ENCODE measurements at places on chromosomes 5 and 9.

DNA sequence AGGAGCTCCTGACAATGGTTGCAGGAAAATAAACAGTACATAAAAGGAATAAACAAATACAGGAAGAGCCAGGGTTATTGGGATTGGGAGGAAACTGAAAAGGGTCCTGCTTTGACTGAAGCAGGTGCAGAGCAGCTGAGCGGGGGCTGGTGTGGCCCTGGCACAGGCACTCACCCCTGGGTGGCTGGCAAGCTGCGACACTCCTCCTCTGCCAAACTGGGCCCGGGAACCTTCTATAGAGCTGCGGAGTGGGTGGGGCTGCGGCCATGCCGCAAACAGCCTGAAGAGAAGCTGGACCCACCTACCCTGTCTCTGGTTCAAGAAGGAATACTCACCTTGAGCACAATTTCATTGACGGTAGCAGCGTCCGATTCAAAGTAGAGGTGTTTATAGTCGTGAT, 182.5 kb downstream of the GAPVD1 start:
- H3K27ac ChIP-seq: no peak overlapping the region
- H3K4me1 ChIP-seq: no peaks in the 10 kb centered on the region
- no peak overlapping the region for H3K4me3 ChIP-seq
- H3K36me3 ChIP-seq: peaks cover 10% of the 10 kb centered on the region

DNA sequence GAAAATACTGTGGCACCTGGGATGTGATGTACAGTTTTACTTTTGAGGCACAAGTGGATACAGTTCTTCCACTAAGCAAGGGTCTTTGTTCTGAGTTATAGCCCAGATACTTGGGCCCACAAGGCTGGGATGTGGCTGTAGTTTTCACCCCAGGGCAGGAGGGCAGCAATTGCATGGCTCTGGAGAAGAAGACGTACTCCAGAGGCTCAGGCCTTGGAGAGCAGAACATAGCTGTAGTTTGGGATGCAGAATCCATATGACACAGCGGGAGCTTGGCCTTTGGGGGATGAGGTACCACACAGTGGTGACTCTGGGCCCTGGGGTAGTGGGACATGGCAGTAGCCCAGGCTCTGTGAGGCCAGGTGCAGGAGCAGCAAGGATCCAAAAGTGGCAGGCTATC, 110.8 kb upstream of the FSTL4 start:
- no peak for DNase-seq
- peaks cover 8% of the 10 kb centered on the region for H3K27me3 ChIP-seq
- H3K36me3 ChIP-seq: no peaks in the 10 kb centered on the region
- no peaks in the 10 kb centered on the region for H3K4me1 ChIP-seq
- H3K4me3 ChIP-seq: no peak overlapping the region

DNA sequence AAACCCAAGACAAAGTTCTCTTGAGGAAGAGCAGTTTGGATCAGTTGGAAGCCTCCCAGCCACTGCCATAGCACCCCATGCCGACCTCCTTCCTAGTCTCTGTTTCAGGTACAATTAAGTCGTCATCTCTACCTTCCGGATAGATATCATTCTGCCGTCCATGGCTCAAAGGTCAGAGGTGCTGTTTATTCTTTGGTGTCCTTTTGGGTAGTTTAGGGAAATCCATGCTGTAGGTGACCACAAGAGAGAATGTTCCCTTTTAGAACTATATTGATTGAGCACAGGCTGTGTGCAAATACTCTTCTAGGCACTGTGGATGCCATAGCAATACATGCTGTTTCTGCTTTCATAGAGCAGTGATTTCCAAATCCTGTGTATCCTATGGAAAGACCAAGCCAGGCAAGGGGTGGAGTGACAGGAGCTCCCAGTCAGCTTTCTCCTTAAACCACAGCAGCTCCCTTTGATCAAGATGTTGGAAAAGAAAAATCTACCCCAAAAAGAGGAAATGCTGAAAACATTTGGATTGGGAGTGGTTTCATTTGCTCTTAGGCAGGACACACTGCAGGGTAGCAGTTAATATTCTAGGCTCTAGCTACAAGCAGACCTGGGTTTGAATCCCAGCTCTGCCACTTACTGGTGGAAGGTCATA, 127.9 kb downstream of the PALM2AKAP2 start:
- H3K36me3 ChIP-seq: no peaks in the 10 kb centered on the region
- H3K4me3 ChIP-seq: no peak overlapping the region

- no peaks in the 10 kb centered on the region for H3K36me3 ChIP-seq
- peaks cover 4% of the 10 kb centered on the region for H3K27me3 ChIP-seq
- peaks cover 9% of the 10 kb centered on the region for H3K4me1 ChIP-seq
- no peak overlapping the region for H3K27ac ChIP-seq
Measured at GRCh38 chr5:36363744-36364143, 62.0 kb upstream of the RANBP3L start.

DNA sequence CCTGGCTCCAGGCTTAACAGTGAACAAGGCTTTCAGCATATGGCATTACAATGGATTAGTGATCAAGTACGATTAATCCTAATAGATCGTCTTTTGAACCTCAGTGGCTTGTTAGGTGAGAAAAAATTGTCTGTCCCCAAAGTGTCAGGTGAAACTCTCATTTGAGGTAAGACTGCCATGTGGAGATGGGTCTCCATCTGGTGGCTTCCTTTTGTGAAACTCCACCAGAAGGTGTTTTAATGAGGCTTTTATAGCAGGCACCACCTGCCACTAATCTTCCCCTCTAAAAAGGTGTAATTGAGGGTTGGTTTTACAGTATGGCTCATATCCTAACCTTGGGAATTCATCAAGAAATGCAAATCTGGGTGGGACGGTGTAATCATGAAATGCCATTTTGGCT, 471.1 kb upstream of the MPDZ start:
- no peaks in the 10 kb centered on the region for H3K36me3 ChIP-seq
- H3K4me3 ChIP-seq: no peak overlapping the region
- H3K27ac ChIP-seq: no peak overlapping the region
- no peaks in the 10 kb centered on the region for H3K27me3 ChIP-seq
- no peak for DNase-seq

DNA sequence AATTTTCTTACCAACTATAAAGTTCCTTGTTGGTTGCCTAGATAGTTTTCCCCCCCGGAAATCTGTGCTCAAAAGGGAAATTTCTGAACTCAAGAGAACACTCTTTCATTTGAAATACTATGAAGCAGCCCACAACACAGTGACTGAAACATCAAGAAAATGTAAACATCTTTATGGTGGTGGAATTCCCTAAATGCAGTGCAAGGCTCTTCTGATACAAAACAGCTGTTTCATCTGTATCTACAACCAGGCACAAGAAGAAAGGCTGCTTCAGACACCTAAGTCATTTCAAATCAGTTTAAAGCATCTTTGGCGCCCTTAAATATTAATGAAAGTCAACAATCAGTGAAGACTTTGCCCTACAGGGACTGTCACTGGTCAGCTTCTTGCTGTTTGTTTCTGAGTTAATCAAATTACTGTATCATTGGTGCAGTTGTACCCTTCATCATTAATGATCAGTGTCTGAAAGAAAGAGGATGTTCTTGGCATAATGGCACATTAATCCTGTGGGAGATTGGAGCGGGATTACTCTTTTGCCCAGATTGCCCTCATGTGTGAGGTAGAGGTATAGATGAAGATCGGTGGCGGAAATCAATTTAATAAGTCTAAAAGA, 947.0 kb downstream of the NR2F1-AS1 start:
- no peak for DNase-seq
- H3K27me3 ChIP-seq: no peaks in the 10 kb centered on the region
- no peak overlapping the region for H3K4me3 ChIP-seq
- no peaks in the 10 kb centered on the region for H3K4me1 ChIP-seq

DNA sequence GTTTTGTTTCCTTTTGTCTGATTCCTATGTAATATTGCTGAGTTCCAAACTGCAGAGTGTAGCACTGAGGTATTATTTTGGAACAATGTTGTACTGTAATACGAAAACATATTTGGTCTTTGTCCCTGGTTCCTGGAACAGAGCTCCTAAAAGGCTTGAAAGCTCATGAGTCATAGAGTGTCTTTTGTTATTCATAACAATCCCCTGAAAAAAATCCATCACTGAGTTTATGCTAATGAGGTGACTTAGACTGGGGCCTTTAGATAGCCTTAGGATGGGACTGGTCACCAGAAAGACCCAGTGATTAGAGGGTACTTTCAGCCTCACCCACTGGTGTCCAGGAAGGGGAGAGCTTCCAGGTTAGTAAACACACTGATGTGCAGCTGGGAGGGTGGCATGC, 132.7 kb upstream of the POU5F2 start:
- no peak overlapping the region for H3K27ac ChIP-seq
- peaks cover 5% of the 10 kb centered on the region for H3K36me3 ChIP-seq
- no peaks in the 10 kb centered on the region for H3K27me3 ChIP-seq
- DNase-seq: no peak
- no peaks in the 10 kb centered on the region for H3K4me1 ChIP-seq

- H3K4me1 ChIP-seq: no peaks in the 10 kb centered on the region
- no peak for DNase-seq
- H3K27me3 ChIP-seq: no peaks in the 10 kb centered on the region
- no peak overlapping the region for H3K27ac ChIP-seq
Measured at GRCh38 chr5:28927559-28928326, 1889.4 kb upstream of the CDH9 start.

GRCh38 chr9:4293293-4293941, 6.5 kb downstream of the GLIS3 start:
- DNase-seq: no peak
- peaks cover 11% of the 10 kb centered on the region for H3K27me3 ChIP-seq
- H3K36me3 ChIP-seq: no peaks in the 10 kb centered on the region
- H3K4me3 ChIP-seq: no peak overlapping the region
- peaks cover 6% of the 10 kb centered on the region for H3K4me1 ChIP-seq
- no peak overlapping the region for H3K27ac ChIP-seq

DNA sequence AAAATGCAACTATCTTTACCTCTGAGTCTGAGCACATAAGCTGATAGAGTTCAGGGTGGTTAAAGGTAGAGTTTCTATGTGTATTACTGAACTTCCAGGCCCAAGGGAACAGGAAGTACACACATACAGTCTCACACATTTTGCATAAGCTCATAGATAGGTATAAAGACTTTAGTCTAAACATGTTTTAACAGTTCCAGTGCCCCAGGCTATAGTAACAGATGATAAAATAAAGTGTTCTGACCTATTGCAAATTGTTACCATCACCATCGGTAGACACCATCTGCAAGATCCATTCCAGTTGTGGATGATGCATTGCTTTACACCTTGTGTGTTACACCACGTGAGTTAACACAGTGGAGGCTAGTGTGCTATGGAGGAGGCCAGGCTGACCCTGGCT, 95.8 kb downstream of the TMEM174 start:
- DNase-seq: no peak
- no peak overlapping the region for H3K27ac ChIP-seq
- no peaks in the 10 kb centered on the region for H3K4me1 ChIP-seq
- H3K36me3 ChIP-seq: no peaks in the 10 kb centered on the region

DNA sequence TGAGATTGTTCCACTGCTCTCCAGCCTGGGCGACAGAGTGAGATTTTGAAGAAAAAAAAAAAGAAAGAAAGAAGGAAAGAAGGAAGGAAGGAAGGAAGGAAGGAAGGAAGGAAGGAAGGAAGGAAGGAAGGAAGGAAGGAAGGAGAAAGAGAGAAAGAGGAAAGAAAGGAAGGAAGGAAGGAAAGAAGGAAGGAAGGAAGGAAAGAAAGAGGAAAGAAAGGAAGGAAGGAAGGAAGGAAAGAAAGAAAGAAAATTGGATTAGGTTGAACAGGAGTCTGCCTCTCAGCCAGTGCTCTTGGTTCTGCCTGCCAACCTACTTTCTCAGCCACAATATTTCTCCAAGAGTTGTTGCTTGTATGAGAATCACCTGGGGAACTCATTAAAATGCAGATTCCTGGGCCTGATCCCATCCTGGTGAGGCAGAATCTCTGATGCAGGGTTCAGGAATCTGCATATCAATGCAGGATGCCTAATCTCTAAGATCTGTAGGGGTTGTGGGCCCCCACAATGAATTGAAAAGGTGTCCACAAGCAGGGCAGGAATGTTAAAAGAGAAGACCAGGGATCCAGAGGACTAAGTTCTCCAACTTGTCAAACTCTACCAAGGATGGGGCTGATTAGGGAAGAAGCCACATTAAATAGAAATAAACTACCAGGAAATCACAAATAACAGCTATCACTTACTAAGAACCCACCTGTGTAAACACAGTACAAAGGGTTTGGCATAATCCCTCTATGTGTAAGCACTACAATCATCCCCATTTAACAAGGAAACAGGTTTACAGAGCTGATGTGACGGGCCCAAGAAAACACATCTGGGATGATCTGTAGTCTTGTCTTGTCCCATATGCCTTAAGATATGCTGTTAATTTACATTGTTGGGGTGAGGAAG, 23.4 kb upstream of the GALNT10 start:
- peaks cover 6% of the 10 kb centered on the region for H3K27me3 ChIP-seq
- no peak overlapping the region for H3K4me3 ChIP-seq

GRCh38 chr9:126472198-126472947, 141.4 kb upstream of the LMX1B start:
- peaks cover 26% of the 10 kb centered on the region for H3K27me3 ChIP-seq
- H3K4me1 ChIP-seq: peaks cover 69% of the 10 kb centered on the region
- DNase-seq: no peak
- peaks cover 12% of the 10 kb centered on the region for H3K36me3 ChIP-seq

DNA sequence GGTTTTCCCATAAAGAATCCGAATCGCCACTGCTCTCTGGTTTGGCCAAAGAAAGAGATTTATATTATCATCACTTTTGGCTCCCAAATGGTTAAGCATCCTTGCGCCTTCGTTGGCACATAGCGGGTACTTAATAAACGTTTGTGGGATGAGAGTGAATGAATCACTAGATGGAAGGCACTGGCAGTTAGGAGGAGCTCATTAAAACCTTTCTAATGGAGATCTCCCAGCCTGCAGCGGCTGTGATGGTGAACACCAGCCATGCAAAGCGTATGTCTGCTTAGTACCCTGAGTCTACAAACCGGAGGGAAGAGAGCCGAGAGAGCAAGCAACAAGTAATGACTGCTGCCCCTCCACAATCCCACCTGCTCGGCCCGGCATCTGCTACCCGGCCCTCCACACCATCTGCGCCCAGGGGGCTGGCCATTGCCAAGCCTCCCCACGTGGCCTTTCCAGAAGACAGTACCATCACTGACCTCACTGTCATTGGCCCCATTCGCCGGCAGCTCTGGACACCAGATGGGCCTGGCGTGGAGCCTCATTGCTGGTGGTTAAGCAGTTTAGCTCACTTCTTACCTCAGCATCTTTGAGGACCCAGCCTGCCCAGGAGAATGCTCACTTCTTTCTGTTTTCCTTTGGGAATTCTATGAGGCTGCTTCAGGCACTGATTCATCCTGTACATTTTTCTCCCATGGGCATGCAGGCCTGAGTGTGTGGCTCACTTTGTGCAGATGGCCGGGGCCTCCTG, 39.3 kb upstream of the ANKRD33B start:
- H3K36me3 ChIP-seq: no peaks in the 10 kb centered on the region
- H3K27me3 ChIP-seq: peaks cover 5% of the 10 kb centered on the region
- no peak overlapping the region for H3K27ac ChIP-seq
- no peaks in the 10 kb centered on the region for H3K4me1 ChIP-seq

DNA sequence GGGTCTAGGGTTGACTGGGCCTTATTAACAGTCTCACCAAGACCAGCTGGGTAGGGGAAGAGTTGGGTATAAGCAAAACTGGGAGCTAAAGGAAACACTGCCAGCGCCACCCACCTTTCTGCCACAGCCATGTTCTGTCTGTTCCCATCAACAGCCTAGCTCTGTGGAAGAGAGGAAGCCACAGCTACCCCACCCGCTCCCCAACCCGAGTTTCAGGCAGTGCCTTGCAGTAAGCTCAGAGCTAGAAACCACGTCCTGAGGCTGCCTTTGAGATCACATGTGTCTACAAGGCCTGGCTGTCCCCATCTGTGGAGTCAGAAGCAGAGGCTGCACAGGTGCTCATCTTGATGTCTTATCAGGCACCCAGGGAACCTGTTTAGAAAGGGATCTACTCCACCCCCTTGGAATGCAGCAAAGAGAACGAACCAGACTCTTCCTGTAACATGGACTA, 15.3 kb downstream of the HNRNPH1 start:
- no peak overlapping the region for H3K4me3 ChIP-seq
- peaks cover 22% of the 10 kb centered on the region for H3K4me1 ChIP-seq
- peak overlapping the region; percentile 55 for H3K27ac ChIP-seq
- H3K36me3 ChIP-seq: peaks cover 24% of the 10 kb centered on the region
- DNase-seq: no peak
